Effector memory CD8-positive, alpha-beta T cell (primary cell): ENCODE measurements at places on chromosomes 1 and 21.
A peak's percentile ranks its signal among the peaks of the same experiment; 100 is the strongest.

GRCh38 chr1:219173434-219173757 is 282 bp upstream of the LYPLAL1 start:
- peak overlapping the region; percentile 92 for H3K27ac ChIP-seq
- no peak for DNase-seq
- peak overlapping the region; percentile 95 for H3K4me3 ChIP-seq
- peaks cover 12% of the 10 kb centered on the region for H3K36me3 ChIP-seq

DNA sequence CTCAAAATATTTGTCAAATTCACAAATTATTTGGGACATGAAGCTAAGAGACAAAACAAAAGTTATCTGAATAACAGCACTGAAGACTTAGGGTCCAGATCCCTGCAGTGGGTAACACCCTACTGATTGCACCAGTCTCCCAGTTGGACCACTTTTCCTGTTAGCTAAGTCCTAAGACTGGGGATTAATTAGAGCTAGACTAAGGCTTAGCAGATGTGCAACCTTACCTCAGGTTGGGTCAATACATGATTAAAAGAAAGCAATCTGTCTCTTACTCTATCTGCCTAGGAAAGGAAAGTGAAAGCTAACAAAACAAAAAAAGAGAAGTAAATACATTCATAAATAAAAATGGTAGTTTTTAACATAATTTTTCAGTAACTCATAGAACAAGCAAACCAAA is 737.2 kb upstream of the CHRM3 start:
- H3K4me1 ChIP-seq, result no peaks in the 10 kb centered on the region
- H3K36me3 ChIP-seq, result no peaks in the 10 kb centered on the region
- no peak overlapping the region for H3K4me3 ChIP-seq
- H3K27ac ChIP-seq, result no peak overlapping the region

- no peak for DNase-seq
- no peak overlapping the region for H3K4me3 ChIP-seq
- no peak overlapping the region for H3K27ac ChIP-seq
- peaks cover 4% of the 10 kb centered on the region for H3K36me3 ChIP-seq
These were observed 1.7 kb downstream of the LIN28A start for GRCh38 chr1:26412180-26412840.

- H3K27ac ChIP-seq, result no peak overlapping the region
- H3K27me3 ChIP-seq, result no peaks in the 10 kb centered on the region
- DNase-seq, result no peak
- H3K4me1 ChIP-seq, result peaks cover 9% of the 10 kb centered on the region
- no peak overlapping the region for H3K4me3 ChIP-seq
These were observed 21.7 kb upstream of the TUT4 start for GRCh38 chr1:52574594-52574993.

GRCh38 chr21:45034556-45035476 is 39.6 kb upstream of the ADARB1 start:
- H3K27me3 ChIP-seq, result peaks cover 67% of the 10 kb centered on the region
- no peaks in the 10 kb centered on the region for H3K36me3 ChIP-seq
- no peaks in the 10 kb centered on the region for H3K4me1 ChIP-seq
- H3K4me3 ChIP-seq, result no peak overlapping the region

GRCh38 chr1:33393524-33393923 is 37.4 kb downstream of the PHC2 start:
- peaks cover 31% of the 10 kb centered on the region for H3K27me3 ChIP-seq
- H3K27ac ChIP-seq, result no peak overlapping the region
- H3K36me3 ChIP-seq, result no peaks in the 10 kb centered on the region
- H3K4me1 ChIP-seq, result peaks cover 5% of the 10 kb centered on the region

DNA sequence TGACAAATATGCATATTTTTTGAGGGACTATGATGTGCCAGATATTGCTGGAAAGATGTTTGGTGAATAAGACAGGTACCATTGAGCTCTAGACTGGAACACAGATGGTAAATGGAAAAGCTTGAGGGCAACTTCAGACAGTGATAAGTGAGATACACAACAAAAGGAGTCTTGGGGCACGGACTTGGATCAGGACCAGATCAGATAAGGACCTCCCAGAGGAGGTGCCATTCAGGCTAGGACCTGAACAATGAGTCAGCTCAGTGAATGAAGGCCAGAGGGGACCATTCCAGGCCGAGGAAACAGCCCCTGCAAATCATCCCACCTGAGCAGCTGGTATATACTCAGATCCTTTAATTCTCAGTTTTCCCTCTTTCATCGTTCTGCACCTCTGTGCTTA is 1.8 kb upstream of the KCNJ15 start:
- peaks cover 9% of the 10 kb centered on the region for H3K27me3 ChIP-seq
- H3K27ac ChIP-seq, result no peak overlapping the region
- DNase-seq, result no peak
- no peak overlapping the region for H3K4me3 ChIP-seq
- H3K4me1 ChIP-seq, result no peaks in the 10 kb centered on the region

- H3K27me3 ChIP-seq, result no peaks in the 10 kb centered on the region
- no peak overlapping the region for H3K27ac ChIP-seq
- H3K36me3 ChIP-seq, result no peaks in the 10 kb centered on the region
- no peak overlapping the region for H3K4me3 ChIP-seq
- DNase-seq, result no peak
- no peaks in the 10 kb centered on the region for H3K4me1 ChIP-seq
These were observed 306.2 kb downstream of the TTLL7 start for GRCh38 chr1:83692524-83693381.
